ENCODE measurements at places on chromosomes 1 and 21. TPM values are rescaled to one million over a fixed set of nuclear protein-coding genes. Genes with fewer than 3 reads are reported as not detected.

- DNase-seq, result no peak
These were observed 7.9 kb upstream of the UMODL1 start for GRCh38 chr21:42063191-42063570.

DNA sequence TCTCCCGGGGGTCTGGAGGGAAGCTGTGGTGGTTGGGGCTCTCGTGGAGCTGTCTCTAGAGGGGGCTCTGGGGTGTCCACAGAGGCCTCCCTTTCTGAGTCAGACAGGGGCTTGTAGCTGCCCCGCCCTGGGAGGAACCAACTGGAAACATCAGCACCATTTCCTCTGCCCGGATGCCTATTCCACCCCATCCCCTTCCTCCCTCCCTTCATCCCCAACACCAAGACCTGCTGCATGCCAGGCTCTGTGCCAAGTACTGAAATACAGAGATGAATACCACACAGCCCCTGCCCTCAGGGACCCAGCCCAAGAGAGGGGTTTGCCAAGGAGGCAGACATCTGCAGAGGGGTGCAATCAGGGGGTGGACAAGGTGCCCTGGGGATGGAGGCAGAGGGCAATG lies 125.6 kb upstream of the ADAR start:
- DNase-seq, result no peak

PIK3R3 gene
- 0.52 TPM for total RNA-seq

- DNase-seq, result no peak
These were observed 266.9 kb downstream of the PTPRU start for GRCh38 chr1:29502911-29503840.

GRCh38 chr1:14375226-14375625 lies 223.3 kb upstream of the KAZN start:
- DNase-seq, result no peak

DNA sequence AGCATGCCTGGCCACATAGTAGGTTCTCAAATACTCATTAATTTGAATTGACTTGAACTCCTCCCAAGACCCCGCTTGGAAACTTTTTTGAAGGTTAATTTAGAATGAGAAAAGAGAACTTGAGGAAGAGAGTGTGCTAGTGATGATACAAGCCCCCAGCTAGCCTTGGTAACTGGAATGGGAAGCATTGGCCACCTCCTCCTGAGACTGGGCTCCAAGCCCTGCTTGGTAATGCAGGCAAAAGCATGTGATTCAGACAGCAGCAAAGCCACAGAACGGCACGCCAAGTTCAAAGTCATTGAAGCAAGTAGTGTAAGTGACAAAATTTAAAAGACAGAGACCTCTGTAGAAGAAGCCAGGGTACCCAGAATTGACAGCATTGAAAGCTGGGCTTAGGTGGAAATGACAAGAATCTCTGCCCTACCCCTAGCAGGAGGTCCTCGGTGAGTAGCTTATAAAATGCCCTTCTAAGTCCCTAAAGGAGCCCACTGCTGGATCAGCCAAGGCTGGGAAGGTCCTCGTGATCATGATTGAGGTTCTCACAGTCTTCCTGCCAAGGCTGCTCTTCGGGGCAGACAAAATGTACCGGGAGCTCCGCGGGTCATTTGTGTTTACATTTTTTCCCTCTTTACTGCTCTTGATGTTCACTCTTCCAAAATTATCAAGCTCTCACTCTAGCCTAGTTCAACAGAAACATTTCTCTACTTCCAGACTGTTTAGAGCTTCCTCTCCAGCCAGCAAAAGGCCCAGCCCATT lies 99.4 kb downstream of the TSEN15 start:
- no peak for DNase-seq

FAM167B gene
- total RNA-seq, result 1.7 TPM

MANEAL gene
- 1.0 TPM for total RNA-seq

SPRR1B gene
- total RNA-seq, result not detected

- no peak for DNase-seq
These were observed 23.2 kb upstream of the WDR26 start for GRCh38 chr1:224457782-224458144.

All from naive thymus-derived CD8-positive, alpha-beta T cell (primary cell).